Activated T-cell treated with anti-CD3 and anti-CD28 coated beads, Interleukin-2, amount 50 U/mL, for 24 hours (primary cell): ENCODE measurements at places on chromosomes 16 and 17.

DNA sequence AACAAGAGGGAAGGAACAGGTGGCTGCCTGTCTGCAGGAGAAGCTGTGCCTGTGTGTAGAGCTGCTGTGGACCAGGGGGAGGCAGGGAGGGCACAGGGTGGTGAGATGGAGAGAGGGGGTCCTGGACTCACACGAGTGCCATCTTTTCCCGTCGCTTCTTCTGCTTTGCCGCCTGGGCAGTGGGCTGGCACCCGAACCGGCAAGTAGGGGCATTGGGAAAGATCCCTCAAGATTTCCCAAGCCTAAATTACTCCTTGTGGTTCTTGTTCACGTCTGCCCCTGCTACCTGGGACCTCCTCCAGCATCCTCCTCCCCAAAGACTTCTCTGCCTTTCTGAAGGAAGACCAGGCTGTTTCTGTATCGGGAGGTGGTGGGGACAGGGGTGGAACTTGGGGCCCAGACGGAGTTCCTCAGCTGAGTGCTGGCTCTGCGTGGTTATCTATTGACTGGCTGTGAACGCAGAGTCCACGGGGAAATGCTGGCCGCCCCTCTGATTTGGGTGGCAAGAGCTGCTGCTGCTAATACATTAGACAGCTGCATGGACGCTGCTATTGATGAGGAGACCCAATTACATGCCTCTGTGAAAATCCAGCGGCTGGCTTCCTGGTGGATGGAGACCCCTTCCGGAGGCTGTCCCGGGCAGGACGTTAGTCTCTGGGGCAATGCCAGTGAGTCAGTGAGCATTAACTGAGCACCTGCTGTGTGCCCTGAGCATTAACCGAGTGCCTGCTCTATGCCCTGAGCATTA lies 114.5 kb downstream of the OR1D5 start:
- DNase-seq, result no peak
- no peaks in the 10 kb centered on the region for H3K27me3 ChIP-seq
- peaks cover 20% of the 10 kb centered on the region for H3K4me1 ChIP-seq

DNA sequence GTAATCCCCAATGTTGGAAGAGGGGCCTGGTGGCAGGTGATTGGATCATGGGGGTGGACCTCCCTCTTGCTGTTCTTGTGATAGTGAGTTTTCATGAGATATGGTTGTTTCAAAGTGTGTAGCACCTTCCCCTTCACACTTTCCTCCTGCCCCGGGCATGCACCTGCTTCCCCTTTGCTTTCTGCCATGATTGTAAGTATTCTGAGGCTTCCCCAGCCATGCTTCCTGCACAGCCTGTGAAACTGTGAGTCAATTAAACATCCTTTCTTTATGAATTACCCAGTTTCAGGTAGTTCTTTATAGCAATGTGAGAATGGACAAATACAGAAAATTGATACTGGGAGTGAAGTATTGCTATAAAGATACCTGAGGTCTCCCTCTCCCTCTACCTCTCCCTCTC lies 29.4 kb downstream of the RNF112 start:
- peaks cover 3% of the 10 kb centered on the region for H3K27me3 ChIP-seq
- DNase-seq, result no peak
- peaks cover 3% of the 10 kb centered on the region for H3K4me1 ChIP-seq
- no peak overlapping the region for H3K27ac ChIP-seq

GRCh38 chr16:49604602-49605001 lies 231.0 kb downstream of the C16orf78 start:
- no peak for DNase-seq
- peaks cover 17% of the 10 kb centered on the region for H3K27me3 ChIP-seq
- no peaks in the 10 kb centered on the region for H3K4me1 ChIP-seq
- H3K27ac ChIP-seq, result no peak overlapping the region

- H3K27ac ChIP-seq, result peak overlapping the region; percentile 97
- no peak for DNase-seq
- peaks cover 38% of the 10 kb centered on the region for H3K36me3 ChIP-seq
Observed at GRCh38 chr16:11744075-11744470, 1.4 kb upstream of the TXNDC11 start.

GRCh38 chr17:72764632-72765041 lies 327.9 kb downstream of the SLC39A11 start:
- H3K36me3 ChIP-seq, result no peaks in the 10 kb centered on the region
- H3K4me1 ChIP-seq, result no peaks in the 10 kb centered on the region
- DNase-seq, result no peak
- no peak overlapping the region for H3K4me3 ChIP-seq

- peak overlapping the region; percentile 96 for H3K27ac ChIP-seq
- peaks cover 31% of the 10 kb centered on the region for H3K4me1 ChIP-seq
- peaks cover 74% of the 10 kb centered on the region for H3K36me3 ChIP-seq
- DNase-seq, result no peak
- H3K4me3 ChIP-seq, result peak overlapping the region; percentile 63
Observed at GRCh38 chr17:75828076-75828400, 16.2 kb downstream of the UNC13D start.

GRCh38 chr17:60563743-60564142 lies 36.2 kb upstream of the PPM1D start:
- H3K4me1 ChIP-seq, result no peaks in the 10 kb centered on the region
- H3K27ac ChIP-seq, result no peak overlapping the region
- no peak for DNase-seq

DNA sequence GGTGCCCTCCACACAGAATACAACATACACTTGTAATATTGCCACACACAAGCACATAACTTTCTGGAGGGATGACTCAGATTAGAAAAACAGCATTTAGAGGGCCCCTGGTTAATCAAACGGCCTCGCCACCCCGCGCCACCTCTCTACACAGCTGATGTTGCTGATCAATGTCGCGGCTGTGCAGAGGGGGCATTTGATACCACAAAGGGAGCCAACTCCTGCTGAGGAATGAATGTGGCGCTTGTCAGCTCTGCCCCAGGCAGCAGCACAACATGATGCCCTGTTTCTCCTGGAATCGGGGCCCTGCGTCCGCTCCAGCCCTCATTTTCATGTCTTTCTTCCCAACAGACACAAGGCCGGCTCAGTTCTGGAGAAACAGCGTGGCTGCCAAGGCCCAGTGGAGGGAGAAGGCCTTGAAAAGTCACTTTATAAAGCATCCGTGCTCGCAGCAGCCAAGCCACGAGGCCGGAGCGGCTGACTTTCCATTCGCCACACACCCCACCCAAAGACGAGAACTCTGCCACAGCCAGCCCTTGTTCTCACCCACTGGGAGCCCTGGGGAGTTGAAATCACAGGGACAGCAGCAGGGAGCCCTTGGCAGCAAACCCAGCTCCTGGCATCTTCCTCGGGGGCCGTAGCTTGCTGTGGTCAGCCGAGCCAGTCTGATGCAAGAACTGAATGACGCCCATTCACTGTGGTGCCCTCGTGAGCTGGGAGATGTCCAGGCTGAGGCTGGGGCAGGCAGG lies 65.6 kb downstream of the XYLT1 start:
- no peak for DNase-seq
- H3K27ac ChIP-seq, result no peak overlapping the region
- H3K36me3 ChIP-seq, result peaks cover 3% of the 10 kb centered on the region
- H3K4me3 ChIP-seq, result no peak overlapping the region
- H3K4me1 ChIP-seq, result peaks cover 32% of the 10 kb centered on the region

- H3K36me3 ChIP-seq, result no peaks in the 10 kb centered on the region
- peaks cover 40% of the 10 kb centered on the region for H3K27me3 ChIP-seq
Observed at GRCh38 chr16:46884513-46885293, 541 bp downstream of the GPT2 start.

- no peak overlapping the region for H3K4me3 ChIP-seq
- H3K36me3 ChIP-seq, result peaks cover 44% of the 10 kb centered on the region
- H3K4me1 ChIP-seq, result no peaks in the 10 kb centered on the region
- no peak for DNase-seq
- H3K27ac ChIP-seq, result no peak overlapping the region
Observed at GRCh38 chr17:32654324-32654723, 167.5 kb downstream of the CDK5R1 start.

DNA sequence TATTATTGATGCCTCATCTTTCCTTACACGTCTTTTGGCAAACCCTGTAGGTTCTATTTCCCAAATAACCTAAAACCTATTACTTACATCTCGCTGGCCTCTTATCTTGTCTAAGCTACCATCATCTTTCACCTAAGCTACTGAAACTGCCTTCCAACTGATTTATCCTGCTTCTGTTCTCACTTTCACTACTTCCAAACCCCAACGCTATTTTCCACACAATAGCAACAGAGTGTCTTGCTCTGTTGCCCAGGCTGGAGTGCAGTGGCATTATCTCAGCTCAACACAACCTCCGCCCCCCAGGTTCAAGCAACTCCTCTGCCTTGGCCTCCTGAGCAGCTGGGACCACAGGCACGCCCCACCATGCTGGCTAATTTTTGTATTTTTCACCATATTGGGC lies 52.8 kb upstream of the INTS2 start:
- no peak for DNase-seq
- H3K27ac ChIP-seq, result no peak overlapping the region
- peaks cover 91% of the 10 kb centered on the region for H3K36me3 ChIP-seq
- H3K4me3 ChIP-seq, result no peak overlapping the region
- peaks cover 14% of the 10 kb centered on the region for H3K4me1 ChIP-seq

GRCh38 chr17:80154166-80154565 lies 7.2 kb upstream of the EIF4A3 start:
- H3K27ac ChIP-seq, result no peak overlapping the region
- H3K4me3 ChIP-seq, result no peak overlapping the region
- peaks cover 12% of the 10 kb centered on the region for H3K4me1 ChIP-seq
- DNase-seq, result no peak
- no peaks in the 10 kb centered on the region for H3K36me3 ChIP-seq

GRCh38 chr16:888901-889570 lies 81.7 kb downstream of the LMF1 start:
- no peak overlapping the region for H3K4me3 ChIP-seq
- H3K27me3 ChIP-seq, result no peaks in the 10 kb centered on the region
- no peak overlapping the region for H3K27ac ChIP-seq
- no peak for DNase-seq
- H3K4me1 ChIP-seq, result no peaks in the 10 kb centered on the region
- peaks cover 22% of the 10 kb centered on the region for H3K36me3 ChIP-seq

DNA sequence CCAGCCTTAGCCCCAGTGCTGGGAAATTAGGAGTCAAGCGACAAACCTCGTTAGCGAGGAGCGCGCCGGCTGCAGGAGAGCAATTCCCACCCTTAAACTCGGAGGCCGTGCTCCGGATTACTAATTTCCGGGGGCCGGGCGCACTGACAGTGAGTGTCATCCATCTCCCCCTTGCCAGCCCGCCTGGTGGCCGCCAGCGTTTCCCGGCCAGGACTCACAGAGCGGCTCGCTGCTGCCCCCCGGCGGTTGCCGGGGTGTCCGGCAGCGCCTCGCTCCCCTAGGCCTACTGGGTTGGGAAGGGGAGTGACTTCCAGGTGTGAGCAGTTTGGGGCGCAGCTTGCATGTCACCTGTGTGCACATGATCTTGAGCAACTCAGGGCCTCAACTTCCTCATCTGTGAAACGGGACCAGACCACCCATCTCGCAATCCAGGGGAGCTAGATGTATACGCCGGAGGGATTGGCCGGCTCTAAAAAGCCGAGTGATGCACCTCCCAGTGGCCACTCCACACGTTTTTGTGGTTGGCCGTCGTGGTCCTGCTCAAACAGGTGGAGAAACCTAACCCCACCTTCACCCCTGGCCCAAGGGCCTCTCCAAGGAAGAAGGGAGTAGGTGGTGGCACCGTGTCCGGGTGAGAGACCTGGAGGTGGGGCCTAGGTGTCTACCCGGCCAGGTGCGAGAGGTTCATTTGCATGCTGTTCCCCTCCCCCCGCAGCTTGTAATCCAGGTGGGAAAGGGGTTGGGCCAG lies 2.5 kb upstream of the GSE1 start:
- H3K27me3 ChIP-seq, result peaks cover 10% of the 10 kb centered on the region
- peak; percentile 93 for DNase-seq
- peaks cover 50% of the 10 kb centered on the region for H3K4me1 ChIP-seq
- H3K36me3 ChIP-seq, result no peaks in the 10 kb centered on the region
- peak overlapping the region; percentile 62 for H3K4me3 ChIP-seq

GRCh38 chr17:40901981-40902474 lies 17.0 kb upstream of the KRT20 start:
- DNase-seq, result no peak
- no peaks in the 10 kb centered on the region for H3K36me3 ChIP-seq
- H3K27ac ChIP-seq, result no peak overlapping the region
